T-helper 17 cell (primary cell): ENCODE measurements at places on chromosomes 5 and 9. TPM values are rescaled to one million over a fixed set of nuclear protein-coding genes. Genes with fewer than 3 reads are reported as not detected.
A peak's percentile ranks its signal among the peaks of the same experiment; 100 is the strongest.

Gene FAM221B
- total RNA-seq, result not detected

Gene OR1J2
- 0.30 TPM for total RNA-seq

Gene PAM
- 34.3 TPM for total RNA-seq

Gene CYSRT1
- total RNA-seq, result not detected

Gene SLCO6A1
- not detected for total RNA-seq

Gene PCDHGB1
- 0.13 TPM for total RNA-seq

Gene PGM5
- total RNA-seq, result 0.40 TPM

Gene MEIKIN
- total RNA-seq, result 0.77 TPM

Gene LYRM7
- total RNA-seq, result 9.7 TPM

GRCh38 chr5:144028636-144029035, 141.8 kb downstream of the YIPF5 start:
- no peaks in the 10 kb centered on the region for H3K4me1 ChIP-seq
- H3K4me3 ChIP-seq, result no peak overlapping the region
- no peaks in the 10 kb centered on the region for H3K36me3 ChIP-seq
- no peak overlapping the region for H3K27ac ChIP-seq
- H3K27me3 ChIP-seq, result peaks cover 23% of the 10 kb centered on the region

- DNase-seq, result no peak
- H3K36me3 ChIP-seq, result peaks cover 2% of the 10 kb centered on the region
- H3K4me1 ChIP-seq, result no peaks in the 10 kb centered on the region
- no peak overlapping the region for H3K4me3 ChIP-seq
Measured at GRCh38 chr5:54425258-54425657, 30.2 kb upstream of the HSPB3 start.

DNA sequence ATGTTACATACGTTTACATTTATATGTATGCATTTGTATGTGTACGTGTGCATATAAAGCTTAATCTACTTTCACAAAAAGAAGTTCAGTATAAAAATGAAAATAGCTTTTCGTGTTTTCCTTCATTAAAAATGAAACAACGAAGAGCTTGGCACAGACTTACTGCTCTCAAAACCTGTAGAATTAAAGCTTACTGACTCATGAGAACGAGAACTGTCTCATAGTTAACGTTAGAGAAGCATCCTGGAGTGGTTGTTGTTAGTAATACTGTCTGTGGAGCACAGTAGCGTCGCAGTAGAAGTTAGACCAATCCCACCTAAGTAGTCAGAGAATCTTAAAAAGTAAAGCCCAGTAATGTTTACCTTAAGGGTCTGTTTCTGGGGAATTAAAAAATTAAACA, 1.3 kb downstream of the MAT2B start:
- peaks cover 4% of the 10 kb centered on the region for H3K36me3 ChIP-seq
- H3K4me3 ChIP-seq, result peak overlapping the region; percentile 97
- no peak for DNase-seq
- peaks cover 44% of the 10 kb centered on the region for H3K4me1 ChIP-seq

GRCh38 chr5:109594217-109594616, 95.5 kb upstream of the MAN2A1 start:
- no peak overlapping the region for H3K27ac ChIP-seq
- peaks cover 1% of the 10 kb centered on the region for H3K27me3 ChIP-seq
- peaks cover 8% of the 10 kb centered on the region for H3K4me1 ChIP-seq
- no peaks in the 10 kb centered on the region for H3K36me3 ChIP-seq
- DNase-seq, result no peak

- DNase-seq, result no peak
- no peaks in the 10 kb centered on the region for H3K36me3 ChIP-seq
- no peak overlapping the region for H3K4me3 ChIP-seq
- no peaks in the 10 kb centered on the region for H3K27me3 ChIP-seq
- H3K27ac ChIP-seq, result no peak overlapping the region
Measured at GRCh38 chr9:116447934-116448333, 239.2 kb upstream of the TRIM32 start.

- H3K4me3 ChIP-seq, result no peak overlapping the region
- peaks cover 45% of the 10 kb centered on the region for H3K4me1 ChIP-seq
- H3K36me3 ChIP-seq, result no peaks in the 10 kb centered on the region
- H3K27ac ChIP-seq, result peak overlapping the region; percentile 57
- H3K27me3 ChIP-seq, result no peaks in the 10 kb centered on the region
- DNase-seq, result no peak
Measured at GRCh38 chr9:125176636-125177035, 13.0 kb downstream of the PPP6C start.

DNA sequence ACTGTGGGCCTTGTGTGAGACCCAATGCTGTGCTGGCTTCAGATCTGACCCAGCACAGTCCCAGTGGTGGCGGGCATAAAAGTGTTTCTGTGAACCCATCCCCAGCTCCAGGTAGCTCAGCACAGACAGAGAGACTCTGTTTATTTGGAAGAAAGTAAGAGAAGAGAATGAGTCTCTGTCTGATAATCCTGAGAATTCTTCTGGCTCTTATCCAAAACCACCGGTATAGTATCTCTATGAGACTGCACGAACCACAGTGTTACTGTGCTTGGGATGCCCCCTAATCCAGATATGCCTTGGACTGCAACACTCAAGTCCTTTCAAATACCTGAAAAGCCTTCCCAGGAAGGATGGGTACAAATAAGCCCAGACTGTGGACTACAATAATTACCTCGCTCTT, 1660.8 kb upstream of the ACO1 start:
- no peak overlapping the region for H3K4me3 ChIP-seq
- H3K36me3 ChIP-seq, result no peaks in the 10 kb centered on the region
- H3K4me1 ChIP-seq, result no peaks in the 10 kb centered on the region

GRCh38 chr5:97112230-97112629, 30.2 kb downstream of the LIX1 start:
- H3K27ac ChIP-seq, result no peak overlapping the region
- no peak for DNase-seq
- no peaks in the 10 kb centered on the region for H3K4me1 ChIP-seq
- H3K36me3 ChIP-seq, result no peaks in the 10 kb centered on the region
- H3K27me3 ChIP-seq, result peaks cover 16% of the 10 kb centered on the region

DNA sequence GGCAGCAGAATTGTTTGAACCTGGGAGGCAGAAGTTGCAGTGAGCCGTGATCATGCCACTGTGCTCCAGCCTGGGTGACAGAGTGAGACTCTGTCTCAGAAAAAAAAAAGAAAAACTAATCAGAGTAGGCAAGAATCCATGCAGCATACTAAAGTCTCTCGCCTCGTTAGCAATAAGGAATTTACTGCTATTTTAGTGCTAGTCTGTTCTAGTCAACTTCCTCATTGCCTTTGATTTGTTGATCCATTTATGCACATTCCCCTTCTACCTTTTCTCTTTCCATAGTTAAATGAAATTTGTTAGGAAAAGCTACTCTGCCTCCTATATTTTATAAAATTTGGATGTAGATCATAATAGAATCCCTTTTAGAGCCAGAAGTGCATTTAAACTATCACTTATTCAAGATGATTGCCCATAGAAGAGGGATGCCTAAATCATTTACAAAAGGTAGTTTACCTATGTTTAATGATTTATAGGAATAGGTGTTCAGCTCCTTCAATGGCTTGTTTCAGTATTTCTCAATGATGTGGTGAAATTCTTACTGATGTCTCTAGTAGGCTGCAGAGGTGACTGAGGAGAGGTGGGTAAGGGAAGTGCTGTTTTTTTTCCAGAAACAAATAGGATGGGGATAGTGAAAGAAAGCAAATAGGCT, 1.9 kb downstream of the LRRC19 start:
- no peaks in the 10 kb centered on the region for H3K4me1 ChIP-seq
- H3K36me3 ChIP-seq, result peaks cover 3% of the 10 kb centered on the region
- H3K27me3 ChIP-seq, result no peaks in the 10 kb centered on the region
- H3K4me3 ChIP-seq, result no peak overlapping the region
- no peak for DNase-seq
- H3K27ac ChIP-seq, result no peak overlapping the region

- H3K4me1 ChIP-seq, result peaks cover 33% of the 10 kb centered on the region
- H3K4me3 ChIP-seq, result no peak overlapping the region
- no peaks in the 10 kb centered on the region for H3K36me3 ChIP-seq
- no peak overlapping the region for H3K27ac ChIP-seq
- no peak for DNase-seq
Measured at GRCh38 chr9:128553728-128554127, 1.3 kb downstream of the SPTAN1 start.

- peaks cover 8% of the 10 kb centered on the region for H3K4me1 ChIP-seq
- no peak for DNase-seq
- no peaks in the 10 kb centered on the region for H3K27me3 ChIP-seq
- no peak overlapping the region for H3K4me3 ChIP-seq
Measured at GRCh38 chr5:172760959-172761358, 10.0 kb downstream of the DUSP1 start.

DNA sequence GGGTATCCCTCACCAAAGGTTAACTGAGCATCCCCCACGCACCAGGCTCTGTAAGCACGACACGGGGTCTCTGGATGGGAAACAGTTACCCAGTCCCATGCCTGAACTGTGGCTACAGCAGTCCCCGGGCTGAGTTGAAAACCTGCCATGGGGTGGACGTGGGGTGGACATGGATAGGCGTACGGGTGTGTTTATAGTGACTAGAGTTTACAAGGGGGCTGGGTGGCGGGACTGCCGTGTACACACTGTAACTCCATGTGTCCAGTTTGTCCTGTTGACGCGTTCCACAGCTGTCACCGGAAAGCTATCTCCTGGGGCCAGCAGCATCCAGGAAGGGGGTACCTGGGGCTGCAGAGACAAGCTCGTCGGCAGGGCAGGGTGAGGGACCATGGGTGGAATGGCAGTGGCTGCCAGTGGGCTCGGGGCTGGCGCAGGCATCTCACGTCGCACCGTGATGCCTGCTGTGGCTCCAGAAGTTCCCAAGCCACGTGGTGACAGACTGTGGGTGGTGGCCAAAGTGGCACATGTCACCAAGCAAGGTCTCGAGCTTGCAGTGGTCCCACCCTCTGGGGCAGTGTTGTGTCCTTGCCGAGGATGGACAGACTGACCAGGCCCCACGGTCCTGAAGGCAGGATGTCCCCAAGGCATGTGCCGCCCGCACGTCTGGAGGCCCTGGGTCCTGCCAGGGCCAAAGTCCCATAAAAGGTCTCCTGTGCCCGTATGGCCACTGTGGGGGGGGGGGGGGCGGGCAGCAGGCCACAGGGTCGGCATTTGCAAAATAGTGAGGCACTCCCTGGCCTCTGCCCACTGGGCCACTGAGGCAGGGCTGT, 29.3 kb upstream of the RNF130 start:
- no peak overlapping the region for H3K27ac ChIP-seq
- no peaks in the 10 kb centered on the region for H3K4me1 ChIP-seq
- no peak for DNase-seq
- peaks cover 19% of the 10 kb centered on the region for H3K27me3 ChIP-seq
- no peak overlapping the region for H3K4me3 ChIP-seq
- no peaks in the 10 kb centered on the region for H3K36me3 ChIP-seq

- H3K27ac ChIP-seq, result peak overlapping the region; percentile 76
- H3K4me1 ChIP-seq, result peaks cover 29% of the 10 kb centered on the region
- H3K4me3 ChIP-seq, result no peak overlapping the region
- peaks cover 3% of the 10 kb centered on the region for H3K36me3 ChIP-seq
Measured at GRCh38 chr9:92727716-92728700, 36.6 kb downstream of the BICD2 start.

DNA sequence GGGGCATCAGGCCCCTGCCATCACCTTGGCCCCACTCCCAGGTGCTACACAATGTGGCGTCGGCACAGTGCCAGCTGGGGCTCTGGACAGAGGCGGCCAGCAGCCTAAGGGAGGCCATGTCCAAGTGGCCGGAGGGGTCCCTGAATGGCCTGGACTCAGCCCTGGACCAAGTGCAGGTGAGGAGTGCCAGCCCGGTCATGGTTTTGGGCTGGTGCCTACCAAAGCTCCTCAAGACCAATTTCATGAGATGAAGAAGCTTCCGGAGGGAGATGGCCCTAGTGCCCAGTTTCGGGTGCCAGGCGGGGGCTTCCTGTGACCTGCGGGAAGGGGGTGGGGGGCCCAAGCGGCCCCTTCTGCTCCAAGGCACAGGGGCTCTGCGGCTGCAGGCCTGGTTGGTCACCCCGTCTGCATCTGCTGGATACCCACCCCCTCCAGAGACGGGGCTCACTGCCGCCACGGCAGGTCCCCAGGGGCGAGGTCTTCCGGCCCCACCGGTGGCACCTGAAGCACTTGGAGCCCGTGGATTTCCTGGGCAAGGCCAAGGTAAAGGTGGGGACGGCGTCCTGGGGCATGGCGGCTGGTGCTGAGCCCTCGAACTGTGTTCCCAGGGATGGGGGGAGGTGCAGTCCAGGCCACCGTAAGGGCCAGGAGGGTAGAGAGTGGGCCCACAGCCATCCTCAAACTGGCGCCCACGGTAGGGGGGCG, 5.8 kb downstream of the NOXA1 start:
- H3K36me3 ChIP-seq, result no peaks in the 10 kb centered on the region
- H3K27me3 ChIP-seq, result no peaks in the 10 kb centered on the region
- H3K27ac ChIP-seq, result no peak overlapping the region

- H3K27ac ChIP-seq, result no peak overlapping the region
- no peaks in the 10 kb centered on the region for H3K36me3 ChIP-seq
- no peaks in the 10 kb centered on the region for H3K4me1 ChIP-seq
- H3K27me3 ChIP-seq, result no peaks in the 10 kb centered on the region
- no peak overlapping the region for H3K4me3 ChIP-seq
Measured at GRCh38 chr5:64384765-64385164, 121.0 kb upstream of the RGS7BP start.

DNA sequence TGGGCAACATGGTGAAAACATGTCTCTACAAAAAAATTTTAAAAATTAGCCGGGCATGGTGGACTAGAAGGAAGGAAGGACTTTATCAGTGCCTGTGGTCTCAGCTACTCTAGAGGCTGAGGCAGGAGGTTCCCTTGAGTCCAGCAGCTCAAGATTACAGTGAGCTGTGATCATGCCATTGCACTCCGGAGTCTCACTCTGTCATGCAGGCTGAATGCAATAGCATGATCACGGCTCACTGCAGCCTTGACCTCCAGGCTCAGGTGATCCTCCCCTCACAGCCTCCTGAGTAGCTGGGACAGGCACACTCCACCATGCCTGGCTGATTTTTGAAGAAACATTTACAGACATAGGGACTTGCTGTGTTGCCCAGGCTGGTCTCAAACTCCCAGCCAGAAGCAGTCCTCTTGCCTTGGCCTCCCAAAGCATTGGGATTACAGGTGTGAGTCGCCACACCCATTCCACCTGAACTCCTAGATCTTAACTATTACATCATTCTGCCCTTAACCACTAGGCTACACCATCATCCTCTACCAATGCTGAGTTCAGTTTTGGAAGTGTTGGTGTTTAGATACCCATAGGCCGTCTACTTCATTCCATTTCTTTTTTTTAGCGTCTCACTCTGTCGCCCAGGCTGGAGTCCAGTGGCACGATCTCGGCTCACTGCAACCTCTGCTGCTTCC, 2.0 kb upstream of the URM1 start:
- no peak for DNase-seq
- H3K4me1 ChIP-seq, result peaks cover 31% of the 10 kb centered on the region
